Right kidney (tissue), 9 donors: ENCODE measurements at places on chromosomes 11 and 22.

- DNase-seq = no peak
Observed at GRCh38 chr11:64870176-64870892, 8.1 kb downstream of the EHD1 start.

- DNase-seq = no peak
Observed at GRCh38 chr11:68932933-68933577, 29.4 kb downstream of the IGHMBP2 start.

DNA sequence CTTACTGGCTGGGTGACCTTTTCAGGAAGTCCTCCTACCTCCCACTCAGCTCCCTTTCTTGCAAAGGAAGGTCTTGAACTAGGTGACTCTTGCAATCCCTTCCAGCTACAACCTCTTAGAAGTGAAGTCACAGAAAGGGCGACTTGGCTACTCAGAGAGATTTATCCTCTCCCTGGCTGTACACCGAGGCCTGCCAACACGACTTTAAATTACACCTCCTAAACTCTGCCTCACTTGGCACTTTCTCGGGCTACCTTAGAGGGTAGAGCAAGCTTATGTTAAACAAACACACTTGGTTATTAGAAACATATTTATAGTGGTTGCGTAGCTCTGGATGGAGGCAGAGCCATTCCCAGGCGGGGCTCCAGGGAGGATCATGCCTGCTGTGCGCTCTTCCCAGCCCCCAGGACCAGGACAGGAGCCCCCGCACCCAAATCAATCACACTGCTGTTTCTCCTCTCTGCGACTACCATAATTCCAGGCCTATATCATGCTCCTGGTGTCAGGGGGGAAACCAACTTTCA is 358.4 kb downstream of the BUD13 start:
- DNase-seq = no peak

DNA sequence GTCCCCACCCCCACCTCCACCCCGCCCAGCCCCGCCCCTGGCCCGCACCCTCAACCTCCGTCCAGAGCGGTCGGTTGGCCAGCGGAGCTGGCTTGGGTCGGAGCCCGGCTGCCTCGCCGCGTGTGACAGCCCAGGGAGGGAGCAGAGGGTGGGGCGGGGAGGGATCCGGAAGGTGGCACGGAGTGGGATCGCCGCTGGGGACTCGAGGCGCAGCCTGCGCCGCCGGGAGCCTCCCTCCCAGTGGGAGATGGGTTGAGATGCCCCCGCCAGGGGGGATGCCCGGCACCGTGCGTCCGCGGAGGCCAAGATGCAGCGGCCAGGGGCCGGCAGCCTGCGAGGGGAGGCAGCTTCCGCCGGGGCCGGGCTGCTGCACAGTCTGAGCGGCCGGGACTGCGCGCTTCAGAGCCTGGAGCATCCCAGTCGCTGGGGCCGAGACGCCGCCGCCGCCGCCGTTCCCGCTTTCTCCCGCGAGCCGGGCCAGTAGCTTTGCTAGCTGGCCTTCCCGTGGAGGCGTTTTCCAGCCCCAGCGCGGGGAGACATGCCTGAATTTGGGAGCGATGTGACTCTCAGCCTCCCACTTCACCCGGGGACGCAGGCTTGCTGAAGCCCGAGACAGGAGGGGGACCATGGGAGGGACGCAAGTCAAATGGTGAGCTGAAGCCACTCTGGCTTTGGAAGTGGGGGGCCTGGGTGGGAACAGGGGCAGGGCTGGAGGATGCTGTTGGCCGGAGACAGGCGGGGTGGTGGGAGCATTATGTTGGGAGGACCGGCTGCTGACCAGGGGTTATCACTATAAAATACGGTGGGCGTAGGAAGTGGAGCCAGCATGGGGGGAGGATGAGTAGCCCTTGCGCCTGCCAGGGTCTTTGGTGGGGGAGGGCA is 40.2 kb downstream of the DIXDC1 start:
- peak; percentile 83 for DNase-seq

DNA sequence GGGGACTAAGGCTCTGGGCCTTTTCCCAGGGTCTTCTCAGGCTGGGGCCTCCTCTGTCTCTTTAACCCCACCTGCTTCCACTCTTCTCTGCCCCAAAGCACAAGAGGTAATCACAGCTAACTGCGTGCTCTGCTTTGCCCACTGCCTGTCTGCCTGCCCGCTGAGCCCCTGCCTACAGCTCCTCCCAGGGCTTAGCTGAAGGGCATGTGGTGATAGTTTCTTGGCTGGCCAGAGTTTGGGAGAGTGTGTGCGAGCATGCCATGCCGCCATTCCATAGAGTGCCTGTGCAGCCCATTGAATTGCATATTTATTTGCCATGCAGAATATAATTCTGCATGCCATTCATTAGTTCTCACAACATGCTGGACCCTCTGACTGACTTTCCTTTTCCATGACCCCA is 32.5 kb downstream of the PHLDB1 start:
- DNase-seq = no peak

DNA sequence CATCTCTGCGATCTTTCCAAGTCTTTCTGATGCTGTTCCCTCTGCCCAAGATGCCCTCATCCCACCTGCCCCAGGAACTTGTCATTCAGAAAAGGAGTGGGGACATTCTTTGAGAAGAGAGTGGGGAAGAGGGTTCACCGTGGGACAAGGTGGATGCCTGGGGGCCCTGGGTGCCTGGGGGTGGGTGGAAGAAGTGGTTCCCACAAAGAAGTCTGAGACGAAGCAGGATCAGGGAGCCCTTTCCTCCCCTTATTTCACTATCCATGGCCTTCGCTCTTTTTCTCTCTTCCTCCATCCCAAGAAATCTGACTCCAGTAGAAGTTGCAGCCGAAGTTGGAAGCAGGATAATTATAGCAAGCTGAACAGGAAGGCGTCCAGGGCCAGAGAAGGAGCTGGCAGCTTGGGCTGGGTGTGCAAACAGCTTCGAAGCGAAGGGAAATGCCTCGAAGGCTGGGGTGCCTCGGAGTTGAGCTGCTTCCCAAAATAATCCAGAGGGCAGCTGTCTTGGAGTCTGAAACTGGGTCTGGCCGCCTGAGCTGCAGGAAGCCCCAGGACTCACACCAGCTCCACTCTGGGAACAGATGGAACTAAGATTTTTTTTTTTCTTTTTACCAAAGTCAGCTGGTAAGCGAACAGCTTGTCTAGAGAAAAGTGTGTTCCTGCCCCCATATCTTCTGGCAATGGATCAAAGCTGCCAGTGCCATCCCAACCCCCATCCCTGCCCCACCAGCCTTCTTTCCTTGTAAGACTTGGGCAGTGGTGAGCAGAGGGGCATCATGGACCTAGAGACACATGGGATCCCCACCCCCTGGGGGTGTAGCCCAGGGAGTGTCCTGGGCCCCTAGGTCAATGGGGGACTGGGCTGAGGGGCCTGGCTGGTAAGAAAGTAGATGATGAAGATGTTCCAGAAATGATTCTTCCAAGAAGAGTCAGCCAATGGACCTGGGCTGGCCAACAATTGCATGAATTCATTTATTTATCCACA is 31.5 kb downstream of the PARVG start:
- no peak for DNase-seq

- no peak for DNase-seq
Observed at GRCh38 chr11:64924910-64925284, 408 bp downstream of the PPP2R5B start.

GRCh38 chr22:45199723-45200122 is 36.0 kb downstream of the NUP50 start:
- no peak for DNase-seq

- DNase-seq = no peak
Observed at GRCh38 chr22:18056161-18056666, 21.6 kb upstream of the PEX26 start.

DNA sequence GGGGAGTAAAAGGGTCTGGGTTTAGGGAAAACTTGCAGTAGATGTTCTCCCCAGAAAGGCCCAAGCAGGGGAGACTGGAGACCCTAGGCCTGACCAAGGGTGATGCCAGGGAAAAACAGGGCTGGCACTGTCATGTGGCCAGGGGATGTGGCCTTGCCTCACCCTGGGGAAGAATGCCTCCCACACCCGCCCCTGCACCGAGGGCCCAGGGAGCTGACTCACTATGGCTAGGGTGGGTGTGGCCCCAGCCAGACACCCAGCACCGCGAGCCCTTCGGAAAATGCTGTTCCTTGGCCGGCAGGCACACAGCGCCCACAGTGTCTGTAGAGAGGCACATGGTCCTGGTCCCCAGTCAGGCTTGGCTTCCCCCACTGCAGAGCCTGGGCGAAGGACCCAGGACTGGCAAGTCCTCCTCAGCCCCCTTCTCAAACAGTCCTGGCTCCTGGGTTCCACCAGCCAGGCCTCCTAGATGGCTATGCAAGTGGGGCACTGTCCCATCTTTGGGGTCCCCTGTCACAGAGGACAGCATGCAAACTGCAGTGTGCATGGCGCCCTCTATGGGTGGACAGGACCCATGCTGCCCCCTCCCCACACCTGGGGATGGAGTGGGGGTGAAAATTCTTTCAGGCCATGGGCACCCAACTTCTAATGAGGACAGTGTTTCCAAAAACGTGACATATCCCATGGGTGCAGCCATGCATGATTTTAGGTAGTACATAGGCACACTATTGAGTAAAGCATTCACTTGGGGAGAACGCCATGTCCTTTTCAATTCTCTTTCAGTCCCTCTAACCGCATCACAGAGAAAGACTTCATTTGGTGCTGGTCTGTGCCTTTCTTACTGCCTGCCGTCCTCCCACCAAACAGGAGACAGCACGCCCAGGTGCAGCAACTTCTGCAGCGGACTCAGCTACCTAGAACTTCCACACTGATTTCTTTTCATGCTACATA is 15.2 kb downstream of the TMPRSS5 start:
- DNase-seq = no peak

GRCh38 chr11:90220391-90220790 is 2.5 kb downstream of the CHORDC1 start:
- DNase-seq = no peak

DNA sequence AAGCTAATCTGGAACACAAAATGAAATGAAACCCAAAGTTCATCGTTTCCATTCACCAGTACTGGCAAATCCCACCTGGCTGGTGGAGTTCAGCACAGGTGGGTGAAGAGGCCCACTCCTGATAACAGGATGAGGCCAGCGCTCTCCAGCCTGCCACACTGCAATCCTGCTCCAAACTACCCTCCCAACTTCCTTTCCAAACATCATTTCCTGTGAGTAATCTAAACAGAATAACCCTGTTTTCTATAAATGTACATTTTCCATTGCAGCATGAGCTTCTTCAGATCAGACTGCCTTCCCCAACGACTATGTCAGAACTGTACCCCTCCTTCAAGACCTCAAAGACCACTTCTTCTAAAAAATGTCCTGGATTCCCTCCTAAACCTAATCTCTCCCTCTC is 15.9 kb upstream of the NFRKB start:
- DNase-seq = no peak

DNA sequence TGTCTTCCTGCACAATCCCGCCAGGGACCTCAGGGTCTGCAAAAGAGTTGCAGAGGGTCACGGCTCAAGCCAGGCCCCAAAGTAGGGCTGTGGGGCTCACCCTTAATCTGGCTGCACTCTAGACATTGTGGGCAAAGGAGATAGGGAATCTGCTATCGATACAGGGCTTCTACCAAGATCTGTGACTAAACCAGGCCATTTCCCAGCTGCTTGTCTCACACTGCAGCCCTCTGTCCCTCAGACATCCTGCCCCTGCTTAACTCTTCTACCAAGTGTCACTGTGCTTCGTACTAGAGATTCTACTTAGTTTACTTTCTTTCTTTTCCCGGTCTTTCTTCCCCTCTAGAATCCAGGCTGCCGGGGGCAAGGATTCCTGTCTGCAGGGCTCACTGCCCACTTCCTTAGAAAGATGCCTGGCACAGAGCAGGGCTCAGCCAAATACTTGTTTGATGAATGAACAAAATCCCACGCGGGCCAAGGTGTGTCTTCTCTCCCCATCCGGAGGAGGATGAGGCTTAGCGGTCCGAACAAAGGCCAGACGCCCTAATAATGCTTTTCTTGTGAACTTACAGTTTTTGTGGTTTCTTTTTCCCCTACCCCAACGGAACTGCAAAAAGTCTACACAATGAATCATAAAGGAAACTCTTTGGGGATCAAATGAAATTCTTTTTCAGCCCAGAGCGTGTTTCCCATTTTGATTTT is 61.3 kb upstream of the ANO1 start:
- no peak for DNase-seq

DNA sequence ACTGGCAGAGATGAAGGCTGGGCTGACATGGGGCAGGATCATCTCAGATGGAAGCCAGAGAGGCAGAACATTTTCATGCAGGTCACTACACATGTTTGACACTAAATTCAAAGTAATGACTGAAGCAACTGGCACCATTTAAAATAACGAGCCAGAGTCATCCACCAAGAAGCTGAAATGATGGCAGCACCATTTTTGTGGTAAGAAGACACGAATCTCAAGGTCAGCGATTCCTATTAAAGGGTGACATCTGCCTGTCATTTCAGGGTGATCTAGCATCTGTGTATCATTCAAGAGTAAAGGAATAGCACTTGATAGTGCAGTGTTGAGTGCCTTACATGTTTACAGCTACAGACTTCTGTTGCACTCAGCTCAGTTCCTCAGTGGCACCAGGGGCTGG is 113.4 kb upstream of the C11orf87 start:
- DNase-seq = no peak

GRCh38 chr11:24496736-24497725 is at the start of gene LUZP2:
LUZP2 (plus strand) TSS chr11:24497053.
- peak; percentile 83 for DNase-seq

GRCh38 chr22:21917181-21917958 is 35.3 kb downstream of the PPM1F start:
- DNase-seq = peak; percentile 51

- DNase-seq = no peak
Observed at GRCh38 chr11:6237761-6238302, 1.1 kb upstream of the CNGA4 start.

GRCh38 chr22:46857142-46857884 is 94.9 kb downstream of the TBC1D22A start:
- DNase-seq = no peak

DNA sequence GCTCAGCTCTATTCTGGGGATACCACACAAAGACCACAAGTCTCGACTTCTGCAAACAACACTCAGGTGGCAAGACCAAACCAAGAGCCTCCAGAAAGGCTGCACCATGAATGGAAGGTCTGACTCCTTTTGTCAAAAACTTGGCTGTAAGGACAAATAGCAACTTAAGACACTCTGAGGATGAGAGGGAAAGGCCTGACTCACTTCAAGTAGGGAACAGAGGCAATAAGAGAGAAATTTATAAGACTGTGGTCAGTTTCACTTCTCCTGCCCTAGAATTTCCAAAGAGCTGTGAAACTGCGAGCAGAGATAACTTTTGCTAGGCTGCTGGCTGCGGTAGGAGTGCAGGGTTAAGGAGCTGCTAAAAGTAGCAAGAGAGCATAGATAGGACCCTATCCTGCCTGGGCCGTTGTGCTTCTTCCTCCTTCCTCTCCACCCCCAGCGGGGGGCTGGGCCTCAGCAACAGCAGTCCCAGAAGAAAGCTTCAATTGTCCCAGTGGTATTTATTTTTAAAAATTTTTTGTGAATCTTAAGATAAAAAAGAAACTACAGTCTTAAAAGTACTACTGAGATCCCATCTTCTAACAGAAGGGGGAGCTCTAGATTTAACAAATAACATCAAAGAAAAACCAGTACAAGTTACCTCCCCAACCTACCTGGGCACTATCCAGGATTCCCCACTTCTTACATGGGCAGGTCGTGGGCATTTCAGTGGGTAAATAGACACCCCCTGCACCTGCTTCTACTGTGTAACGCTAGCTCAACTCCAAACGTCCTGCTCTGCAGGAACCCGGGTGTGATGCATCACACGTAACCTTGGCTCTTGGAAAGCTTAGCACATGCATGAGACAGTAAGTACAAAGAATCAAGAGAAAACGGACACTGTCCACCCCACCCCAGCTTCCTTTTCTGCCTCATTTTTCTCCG is 66.4 kb downstream of the SGSM3 start:
- DNase-seq = peak; percentile 62

GRCh38 chr22:17443405-17444203 is 74.3 kb downstream of the CECR2 start:
- DNase-seq = no peak

GRCh38 chr22:25791556-25791955 is 49.6 kb downstream of the MYO18B start:
- DNase-seq = no peak
